ENCODE measurements at places on chromosomes 6 and 20. TPM values are rescaled to one million over a fixed set of nuclear protein-coding genes. Genes with fewer than 3 reads are reported as not detected.

DNA sequence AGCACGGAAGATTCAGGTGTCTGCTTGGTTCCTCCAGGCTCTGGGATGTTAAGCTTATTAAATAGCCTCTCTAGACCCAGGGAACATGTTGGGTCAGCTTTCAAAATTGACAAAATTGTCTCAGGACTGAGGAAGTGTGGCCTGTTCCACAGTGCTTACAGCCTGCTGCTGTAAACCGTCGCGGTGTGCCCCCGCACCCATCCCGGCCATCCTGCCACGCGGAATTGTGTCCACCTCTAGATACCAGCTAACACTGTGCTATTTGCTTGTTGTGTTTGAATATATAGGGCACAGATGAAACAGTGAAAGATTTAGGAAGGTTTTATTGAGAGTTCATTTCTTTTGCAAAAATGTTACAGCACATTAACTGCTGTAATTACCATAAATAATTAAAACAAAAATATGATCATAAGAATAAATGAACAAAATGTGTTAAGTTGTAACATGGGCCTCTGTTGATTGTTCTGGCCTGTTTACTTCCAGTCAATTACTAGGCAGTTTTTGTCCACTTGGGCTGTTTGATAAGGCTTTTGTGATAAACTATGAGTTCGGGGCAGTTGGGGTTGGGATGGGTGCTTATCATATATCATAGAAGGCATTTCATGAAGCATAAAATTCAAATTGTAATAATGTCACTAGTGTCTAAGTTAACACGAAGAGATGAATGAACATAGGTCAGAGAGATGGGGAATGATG lies 77.4 kb downstream of the ARID1B start:
- peaks cover 38% of the 10 kb centered on the region for H3K4me1 ChIP-seq
- no peak overlapping the region for H3K27ac ChIP-seq
- no peaks in the 10 kb centered on the region for H3K27me3 ChIP-seq
- H3K36me3 ChIP-seq: no peaks in the 10 kb centered on the region
- no peak for DNase-seq

MYH7B gene
- 0.64 TPM for total RNA-seq

DNA sequence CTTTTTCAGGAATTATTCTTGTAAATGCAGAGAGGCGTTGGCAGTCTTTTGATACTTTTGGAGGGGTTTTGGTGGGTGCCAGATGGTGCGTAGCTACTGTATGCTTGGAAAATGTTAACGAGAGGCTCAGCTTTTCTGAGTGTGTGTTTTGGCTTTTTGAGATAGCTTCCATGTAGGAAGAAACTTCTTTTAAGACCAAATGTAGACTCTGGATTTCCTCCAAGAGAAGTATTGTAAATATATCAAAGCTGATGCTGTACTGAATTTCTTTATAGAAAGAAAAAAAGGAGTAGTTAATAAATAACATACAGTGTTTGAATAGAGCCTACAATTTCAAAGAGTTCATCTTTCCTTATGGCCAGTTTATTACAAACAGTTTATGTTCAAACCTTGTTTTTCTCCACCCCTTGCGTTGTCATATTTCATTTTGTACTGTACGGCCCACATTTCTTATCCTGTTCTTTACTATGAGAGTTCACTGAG lies 16.7 kb downstream of the TIAM2 start:
- H3K4me3 ChIP-seq: no peak overlapping the region
- H3K27me3 ChIP-seq: no peaks in the 10 kb centered on the region
- no peak for DNase-seq
- H3K36me3 ChIP-seq: no peaks in the 10 kb centered on the region

IFNGR1 gene
- total RNA-seq: 116 TPM

DNA sequence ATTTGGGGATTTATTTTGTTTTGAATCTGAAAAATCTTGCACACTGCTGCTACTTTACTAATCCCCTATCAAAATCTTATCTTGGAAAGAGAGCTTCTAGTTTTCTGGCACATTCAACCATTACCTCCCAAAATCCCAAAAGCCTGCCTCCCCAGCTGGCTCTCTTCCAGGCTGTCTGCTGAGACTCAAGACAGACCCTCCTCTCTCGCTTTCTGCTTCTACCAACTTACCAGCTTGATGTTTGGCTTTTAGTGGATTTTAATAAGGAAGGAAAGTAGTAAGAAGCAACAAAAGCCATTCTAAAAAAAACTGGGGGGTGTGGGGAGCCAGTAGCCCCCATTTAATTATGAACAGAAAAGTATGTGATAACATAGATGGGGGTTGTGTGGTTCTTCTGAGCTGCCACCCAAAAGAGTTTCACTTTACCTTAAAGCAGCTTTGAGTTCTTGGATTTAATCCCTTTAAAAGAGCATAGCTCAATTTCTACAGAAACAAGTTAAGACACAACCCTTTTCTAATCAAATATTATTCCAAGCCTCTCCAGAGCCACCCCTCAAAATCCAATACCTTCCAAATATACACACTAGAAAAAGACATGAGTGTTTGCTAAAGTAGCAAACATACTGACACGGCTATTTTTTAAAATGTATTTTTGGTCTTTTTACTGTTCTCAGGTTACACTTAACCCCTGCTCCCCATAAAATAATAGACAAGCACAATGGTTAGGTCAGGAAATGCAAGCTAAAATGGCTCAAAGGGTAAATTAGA lies 71.7 kb downstream of the ATP9A start:
- H3K36me3 ChIP-seq: peaks cover 5% of the 10 kb centered on the region
- no peak overlapping the region for H3K4me3 ChIP-seq
- no peaks in the 10 kb centered on the region for H3K27me3 ChIP-seq
- peak overlapping the region; percentile 34 for H3K27ac ChIP-seq

CALHM6 gene
- 3.3 TPM for total RNA-seq

Data from transverse colon (tissue), 4 donors.